ENCODE measurements at places on chromosomes 3 and 15.

DNA sequence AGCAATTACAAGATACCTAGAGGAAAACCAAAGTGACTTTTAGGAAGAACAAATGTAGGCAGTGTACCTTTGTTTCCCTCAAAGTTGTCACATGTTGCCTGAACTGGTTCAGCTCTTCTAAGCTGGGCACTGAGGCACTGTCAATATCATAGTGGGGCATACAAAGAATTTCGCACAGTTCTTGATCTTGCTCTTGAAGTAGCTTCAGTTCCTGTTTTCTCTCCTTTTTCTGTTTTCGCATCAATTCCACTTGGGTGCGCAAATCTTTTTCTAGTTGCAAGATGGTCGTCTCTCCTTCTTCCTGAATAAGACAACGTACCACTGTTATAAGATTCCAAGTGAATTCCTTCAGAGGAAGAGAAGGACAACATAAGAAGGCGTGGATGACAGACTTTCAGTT lies 12.7 kb downstream of the PRC1 start:
- DNase-seq = no peak

- no peak for DNase-seq
Observed at GRCh38 chr15:59523702-59524101, 85.7 kb downstream of the FAM81A start.

DNA sequence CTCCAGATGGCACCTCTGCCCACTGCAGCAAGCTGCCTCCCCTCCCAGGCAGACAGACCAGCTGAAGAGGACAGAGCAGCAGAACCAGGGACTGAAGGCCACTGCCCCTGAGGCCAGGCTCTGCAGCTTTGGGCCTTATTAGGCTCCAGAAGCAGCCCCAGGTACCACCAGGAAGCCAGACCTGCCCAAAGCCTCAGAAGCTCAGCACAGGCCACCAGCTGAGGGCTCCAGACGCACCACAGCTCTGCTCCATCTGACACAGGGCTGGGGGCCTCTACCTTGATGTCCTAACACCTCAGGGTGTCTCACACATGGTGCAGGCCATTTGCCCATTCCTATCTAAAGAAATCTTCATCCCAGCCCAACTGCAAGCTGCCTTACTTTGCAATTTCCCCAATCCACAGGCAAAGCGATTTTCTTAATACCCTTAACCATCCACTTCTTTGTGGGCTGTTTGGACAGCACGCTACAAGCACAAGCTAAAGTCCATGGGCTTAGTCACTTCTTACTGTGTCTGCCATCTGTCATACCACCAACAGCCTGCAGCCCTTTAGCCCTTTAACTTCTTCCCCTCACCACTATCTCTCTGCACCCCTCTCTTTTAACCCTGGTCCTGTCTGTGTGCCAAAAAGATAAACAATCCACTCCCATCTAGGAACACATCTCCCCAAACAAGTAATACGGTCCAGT lies 112.1 kb downstream of the IQSEC1 start:
- DNase-seq = no peak

- DNase-seq = no peak
Observed at GRCh38 chr15:80155001-80155377, 2.2 kb downstream of the FAH start.

DNA sequence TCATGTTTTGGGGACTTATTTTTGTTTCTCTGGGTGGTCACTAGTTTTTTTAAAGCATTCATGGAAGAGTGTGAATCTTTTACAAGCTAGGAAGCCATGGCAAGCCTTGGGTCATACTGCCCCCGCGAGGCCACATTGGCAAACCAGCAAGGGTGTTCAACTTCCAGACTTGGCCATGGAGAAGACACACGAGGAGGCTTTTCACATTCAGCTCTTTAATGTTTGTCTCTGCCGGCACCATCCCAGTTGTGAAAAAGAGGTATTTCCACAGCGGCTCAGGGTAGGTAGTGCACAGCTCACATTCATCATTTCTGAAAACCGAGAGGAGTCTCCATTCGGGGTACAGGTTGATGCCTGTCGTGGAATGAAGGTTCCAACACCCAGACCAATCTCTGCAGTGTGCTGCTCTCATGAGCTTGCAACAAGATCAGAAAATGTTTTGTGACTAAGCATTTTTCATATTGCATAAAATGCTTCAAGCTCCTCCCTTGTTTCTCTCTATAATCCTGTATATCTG lies 7.7 kb downstream of the CCR5 start:
- DNase-seq = peak; percentile 7

DNA sequence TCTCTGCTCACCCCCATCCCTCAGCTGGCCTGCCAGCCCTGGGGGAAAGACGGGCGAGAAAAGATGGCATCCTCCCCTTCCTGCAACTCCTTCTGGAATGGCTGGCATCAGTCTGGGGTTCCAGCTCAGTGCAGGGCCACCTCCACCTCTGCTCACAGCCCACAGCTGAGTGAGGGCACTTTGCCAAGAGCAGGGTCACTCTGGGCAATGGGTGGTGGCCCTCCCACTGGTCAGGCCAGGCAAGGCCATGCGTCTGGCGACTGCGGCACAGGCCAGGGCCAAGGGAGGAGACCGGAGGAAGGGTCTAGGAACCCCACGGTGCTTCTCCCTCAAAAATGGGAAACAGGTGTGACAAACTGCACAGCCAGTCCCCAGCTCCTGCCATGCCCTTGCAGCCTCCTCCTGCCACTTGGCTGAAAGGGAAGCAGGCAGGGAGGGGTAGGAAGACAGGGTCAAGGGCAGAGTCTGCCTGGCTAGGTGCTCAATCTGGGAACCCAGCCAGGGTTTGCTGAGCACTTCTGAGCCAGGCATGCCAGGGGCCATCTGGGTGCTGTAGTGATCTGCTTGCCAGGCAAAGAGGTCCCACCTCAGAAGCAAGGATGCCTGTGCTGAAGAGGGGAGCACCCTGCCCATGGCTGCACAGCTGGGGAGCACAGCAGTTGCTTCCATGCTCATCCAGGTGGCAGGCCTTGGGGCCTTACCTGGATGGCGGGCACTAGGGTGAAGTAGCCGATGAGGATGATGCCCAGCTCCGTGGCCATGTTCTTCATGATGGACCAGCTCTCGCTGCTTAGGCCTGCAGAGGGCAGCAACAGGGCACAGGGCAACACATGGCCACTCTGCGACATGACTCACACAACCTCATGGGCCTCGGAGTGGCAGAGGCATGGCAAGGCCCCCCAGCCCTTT lies 41.2 kb downstream of the PTPN23 start:
- DNase-seq = no peak

DNA sequence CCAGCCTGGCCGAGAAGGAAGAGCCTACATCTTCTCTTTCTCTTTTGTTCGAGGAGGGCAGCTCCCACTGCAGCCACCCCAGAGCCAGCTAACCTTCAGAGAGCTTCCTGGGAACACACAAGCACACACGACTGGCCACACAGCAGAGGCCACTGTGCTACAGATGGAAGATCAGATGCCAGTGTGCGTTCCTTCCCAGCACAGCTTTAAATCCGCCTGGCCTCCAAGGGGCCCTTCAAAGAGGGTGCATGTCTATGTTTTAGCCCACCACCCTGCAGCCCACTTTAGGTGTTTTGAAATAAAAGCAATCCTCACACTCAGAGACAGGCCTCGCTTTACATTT lies 12.4 kb downstream of the ALDH1A3 start:
- DNase-seq = no peak

GRCh38 chr3:100563228-100563627 lies 46.2 kb upstream of the ADGRG7 start:
- no peak for DNase-seq

GRCh38 chr15:83030021-83030420 lies 18.6 kb upstream of the C15orf40 start:
- no peak for DNase-seq

DNA sequence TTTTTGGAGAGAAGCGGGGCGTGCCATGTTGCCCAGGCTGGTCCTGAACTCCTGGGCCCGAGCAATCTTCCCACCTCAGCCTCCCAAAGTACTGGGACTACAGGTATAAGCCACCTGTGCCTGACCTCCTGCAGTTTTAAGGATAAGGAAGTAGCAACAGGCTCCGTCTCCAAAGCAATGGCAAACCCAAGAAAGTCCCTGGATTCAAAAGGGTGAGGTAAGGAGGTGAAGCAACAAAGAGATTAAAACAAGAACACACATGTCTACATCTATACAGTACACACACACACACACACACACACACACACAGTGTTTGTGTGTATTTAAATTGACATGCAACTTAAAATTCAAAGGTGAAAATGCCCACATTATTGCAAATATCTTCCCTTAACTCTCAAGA lies 58.9 kb downstream of the ABCC5 start:
- DNase-seq = no peak

GRCh38 chr3:154119951-154120350 lies 1.2 kb upstream of the ARHGEF26 start:
- no peak for DNase-seq

DNA sequence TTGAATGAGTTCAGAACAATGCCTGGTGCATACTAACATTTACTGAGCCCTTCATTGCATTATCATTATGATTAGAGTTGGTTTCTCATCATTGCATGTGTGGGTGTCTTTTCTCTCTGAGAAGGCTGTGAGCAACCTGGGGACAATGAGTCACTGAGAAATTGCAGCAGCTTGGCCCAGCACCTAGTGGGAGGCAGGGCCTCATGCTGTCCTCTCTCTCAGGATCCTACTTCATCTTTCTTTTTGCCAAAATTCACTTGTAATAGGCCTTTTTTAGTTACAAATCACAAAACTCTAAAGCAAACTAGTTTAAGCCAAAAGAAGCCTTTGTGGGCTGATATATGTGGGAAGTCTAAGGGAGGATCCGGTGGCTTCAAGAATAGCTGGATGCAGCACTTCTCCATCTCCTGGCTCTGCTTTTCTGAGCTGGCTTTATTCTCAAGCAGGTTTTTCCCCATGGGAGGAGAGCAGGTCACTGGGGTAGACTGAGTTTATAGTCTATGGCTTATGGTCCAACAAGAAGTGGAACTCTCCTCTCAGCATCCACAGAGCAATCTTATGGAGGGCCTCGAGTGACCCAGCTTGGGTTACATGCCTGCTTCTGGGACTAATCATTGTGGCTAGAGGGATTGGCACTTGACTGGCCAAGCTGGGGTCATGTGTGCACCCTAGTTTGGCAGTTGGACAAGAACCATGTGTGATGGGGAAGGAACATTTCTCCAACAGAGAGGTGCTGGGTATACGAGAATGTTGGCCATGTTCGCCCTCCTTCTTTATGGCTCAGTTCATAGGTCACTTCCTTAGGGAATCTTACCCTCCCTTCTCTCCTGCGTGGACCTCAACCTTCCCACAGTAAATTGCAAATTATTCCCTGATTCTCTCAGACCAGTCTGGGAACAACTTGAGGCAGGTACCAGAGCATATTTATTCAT lies 8.7 kb upstream of the CAMK1 start:
- DNase-seq = no peak

DNA sequence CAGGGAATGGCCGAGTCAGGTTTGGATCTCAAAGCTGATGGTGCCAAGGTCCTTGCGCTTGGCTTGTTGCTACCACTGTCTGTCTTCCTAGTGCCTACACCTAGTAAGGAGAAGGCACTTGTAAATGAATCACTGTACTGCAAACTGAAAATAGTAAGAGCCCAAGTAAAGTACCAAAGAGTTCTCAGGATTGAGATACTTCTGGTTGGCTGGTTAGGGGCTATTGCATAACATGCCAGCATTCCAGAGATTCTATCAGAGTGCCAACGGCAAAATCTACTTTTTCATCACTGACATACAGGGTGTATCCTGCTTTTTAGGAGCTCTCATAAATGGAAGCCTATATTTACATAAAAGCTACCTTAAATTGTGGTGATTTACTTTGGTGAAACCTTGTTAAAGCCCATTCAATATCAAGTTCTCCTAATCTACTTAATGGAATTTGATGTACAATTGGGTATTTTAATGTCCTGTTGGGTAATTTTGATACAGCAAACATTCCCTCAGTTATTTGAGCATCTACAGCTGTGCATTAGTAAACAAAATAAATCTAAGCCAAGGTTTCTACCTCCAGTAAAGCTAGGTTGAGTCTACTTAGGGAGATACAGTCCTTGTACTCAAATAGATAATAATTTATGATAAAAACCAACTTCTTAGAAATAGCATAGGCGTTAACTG lies 30.7 kb upstream of the CHD2 start:
- no peak for DNase-seq

GRCh38 chr3:14238930-14239329 lies 60.3 kb downstream of the LSM3 start:
- DNase-seq = no peak

GRCh38 chr3:1275495-1275894 lies 182.7 kb downstream of the CNTN6 start:
- no peak for DNase-seq

DNA sequence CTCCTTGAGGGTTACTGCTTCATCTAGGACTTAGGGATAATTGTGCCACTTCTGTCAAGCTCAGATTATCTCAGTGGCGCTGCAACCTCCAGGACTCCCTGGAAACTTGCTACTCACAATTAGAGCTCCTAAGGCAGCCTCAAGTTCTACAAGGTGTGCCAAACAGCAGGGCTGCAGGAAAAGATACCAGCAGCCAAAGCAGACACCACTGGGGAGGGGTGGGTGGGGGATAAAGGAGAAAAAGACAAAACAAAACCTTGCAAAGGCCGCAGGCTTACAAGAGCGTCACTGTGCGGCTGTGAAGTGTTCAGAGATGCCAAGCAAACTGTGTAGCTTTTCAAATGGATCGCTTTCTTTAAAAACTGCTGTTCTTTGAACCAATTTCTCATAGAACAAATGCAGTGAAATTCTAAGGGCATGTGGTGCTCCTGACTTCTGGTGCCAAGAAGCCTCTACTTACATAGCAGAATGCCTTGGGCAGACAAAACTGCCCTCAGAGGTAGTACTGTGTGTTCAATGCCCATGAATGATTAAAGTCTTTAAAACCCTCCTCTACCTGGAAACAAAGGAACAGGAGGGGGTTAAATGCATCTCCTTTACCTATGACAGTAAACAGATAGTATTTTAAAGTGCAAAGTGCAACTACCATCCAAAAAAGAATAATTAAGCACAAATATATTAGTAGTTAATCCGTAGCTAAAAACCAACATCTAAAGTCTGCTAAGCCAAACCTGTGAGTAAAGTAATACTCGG lies 353.4 kb downstream of the FOXP1 start:
- no peak for DNase-seq

- no peak for DNase-seq
Observed at GRCh38 chr3:11224870-11225229, 47.3 kb upstream of the ATG7 start.

DNA sequence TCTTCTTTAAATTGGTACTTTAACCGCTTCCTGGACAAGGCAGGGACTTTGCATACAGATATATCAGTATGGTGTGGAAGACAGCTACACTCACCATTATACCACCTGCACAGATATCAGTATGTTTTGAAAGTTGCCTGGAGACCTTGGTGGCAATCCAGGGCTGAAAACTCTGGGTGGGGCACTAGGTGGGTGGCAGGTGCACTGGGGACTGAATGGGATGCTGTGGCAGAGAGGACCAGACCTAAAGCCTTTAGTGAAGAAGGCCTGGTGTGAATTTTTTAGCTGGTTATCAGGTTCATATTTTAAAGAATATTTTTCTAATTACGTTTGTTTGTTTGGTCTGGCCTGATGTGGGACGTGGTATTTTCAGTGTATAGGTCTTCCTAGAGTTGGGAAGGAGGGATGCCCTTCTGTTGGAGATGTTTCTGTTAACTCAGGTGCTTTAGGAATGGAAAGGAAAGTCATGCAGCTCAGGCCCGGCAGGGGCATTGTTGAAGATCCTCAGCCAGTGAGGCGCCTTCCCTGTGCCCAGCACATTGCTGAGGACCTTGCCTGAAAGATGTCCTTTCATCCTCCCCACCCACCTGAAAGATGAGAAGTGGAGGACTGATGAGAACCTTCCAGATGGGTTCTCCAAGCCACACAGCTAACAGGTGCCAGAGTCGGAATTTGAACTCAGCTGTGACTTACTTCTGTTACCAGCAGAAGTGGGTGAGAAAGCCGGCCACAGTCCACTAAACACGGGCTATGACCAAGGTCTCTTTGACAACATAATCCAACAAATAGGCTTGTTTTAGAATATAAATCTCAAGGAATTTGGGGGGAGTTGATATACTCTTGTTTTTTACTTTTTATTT lies 77.3 kb downstream of the APBA2 start:
- no peak for DNase-seq
